ENCODE measurements at places on chromosomes 6 and 20.

GRCh38 chr20:35511814-35512420 lies 17.5 kb downstream of the C20orf173 start:
- no peak for DNase-seq

DNA sequence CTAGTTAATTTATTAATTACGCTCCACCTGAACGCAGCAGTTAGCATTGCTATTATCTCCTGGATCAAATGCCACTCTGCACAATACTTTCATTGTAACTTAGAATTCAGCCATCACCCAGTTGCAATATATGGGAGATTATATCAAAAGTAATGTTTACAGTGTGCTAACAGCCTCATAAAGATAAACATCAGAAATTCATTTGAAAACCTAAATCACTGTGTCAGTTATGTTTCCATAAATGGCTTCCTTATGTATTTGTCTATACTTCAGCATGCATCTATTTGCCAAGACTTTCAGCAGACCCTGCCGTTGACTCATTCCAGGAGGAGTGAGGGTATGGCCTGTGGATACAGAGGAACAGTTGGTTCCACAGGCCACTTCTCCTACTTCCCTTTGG lies 300.1 kb downstream of the TFAP2B start:
- DNase-seq, result no peak

GRCh38 chr6:19860235-19860877 lies 23.2 kb downstream of the ID4 start:
- no peak for DNase-seq

DNA sequence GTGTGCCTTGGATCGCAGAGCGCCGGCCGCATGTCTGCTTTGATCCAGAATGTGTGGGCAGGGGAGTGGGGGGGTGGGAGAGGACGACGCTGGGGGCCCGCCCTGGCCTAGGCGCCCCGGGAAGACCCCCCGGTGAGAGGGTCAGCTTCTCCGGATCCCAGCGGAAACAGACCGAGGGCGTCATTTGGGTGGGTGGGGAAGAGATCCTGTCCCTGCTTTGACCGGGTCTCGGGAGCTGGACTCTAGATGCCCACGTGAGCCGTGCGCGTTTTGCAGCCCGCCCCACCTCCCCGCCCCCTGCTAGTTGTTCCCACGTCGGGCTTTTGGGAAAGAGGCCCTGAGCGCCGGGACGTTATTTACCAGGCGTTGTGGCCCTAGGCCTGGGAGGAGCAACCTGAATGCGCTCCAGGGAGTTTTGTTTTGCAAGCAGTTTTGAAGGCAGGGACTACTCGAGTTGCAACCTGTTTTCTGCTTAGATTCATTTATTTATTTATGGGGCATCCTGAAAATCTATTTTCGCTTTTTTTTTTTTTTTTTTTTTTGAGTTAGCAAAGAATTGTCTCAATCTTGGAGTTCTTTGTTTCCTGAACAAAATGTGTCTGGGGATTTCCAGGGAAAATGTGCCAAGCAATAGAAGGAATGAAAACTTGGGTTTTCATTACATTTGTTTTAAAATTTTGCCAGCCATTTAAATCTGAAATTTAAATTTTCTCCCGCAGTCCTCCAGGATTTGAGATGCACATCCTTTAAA lies 1.6 kb downstream of the DSP start:
- DNase-seq, result peak; percentile 56

DNA sequence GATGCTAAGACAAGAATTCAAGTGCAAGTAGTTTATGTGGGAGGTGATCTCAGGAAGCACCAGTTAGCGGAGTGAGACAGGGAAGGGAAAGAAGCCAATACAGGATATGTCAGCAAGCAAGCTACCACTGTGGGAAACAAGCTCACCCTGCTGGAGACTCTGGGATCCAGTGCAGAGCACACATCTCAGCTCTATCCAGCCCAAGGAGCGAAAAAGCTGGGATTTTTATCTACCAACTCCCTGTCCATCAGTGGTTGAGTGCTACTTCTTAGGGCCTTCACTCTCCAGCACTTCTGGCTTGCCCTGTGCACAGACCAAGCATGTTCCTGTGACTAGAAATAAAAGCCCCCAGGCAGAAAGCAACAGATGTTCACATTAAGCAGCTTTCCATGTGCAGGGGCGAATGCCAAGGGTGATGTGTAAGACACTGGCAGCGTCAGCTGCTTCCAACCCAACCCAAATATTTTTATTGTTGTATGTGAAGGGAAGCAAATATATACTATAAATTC lies 10.8 kb upstream of the RNF24 start:
- DNase-seq, result no peak

- DNase-seq, result no peak
These were observed 18.8 kb upstream of the IER3 start for GRCh38 chr6:30763155-30763617.

GRCh38 chr20:56974499-56975250 lies 291.8 kb downstream of the BMP7 start:
- DNase-seq, result peak; percentile 47

DNA sequence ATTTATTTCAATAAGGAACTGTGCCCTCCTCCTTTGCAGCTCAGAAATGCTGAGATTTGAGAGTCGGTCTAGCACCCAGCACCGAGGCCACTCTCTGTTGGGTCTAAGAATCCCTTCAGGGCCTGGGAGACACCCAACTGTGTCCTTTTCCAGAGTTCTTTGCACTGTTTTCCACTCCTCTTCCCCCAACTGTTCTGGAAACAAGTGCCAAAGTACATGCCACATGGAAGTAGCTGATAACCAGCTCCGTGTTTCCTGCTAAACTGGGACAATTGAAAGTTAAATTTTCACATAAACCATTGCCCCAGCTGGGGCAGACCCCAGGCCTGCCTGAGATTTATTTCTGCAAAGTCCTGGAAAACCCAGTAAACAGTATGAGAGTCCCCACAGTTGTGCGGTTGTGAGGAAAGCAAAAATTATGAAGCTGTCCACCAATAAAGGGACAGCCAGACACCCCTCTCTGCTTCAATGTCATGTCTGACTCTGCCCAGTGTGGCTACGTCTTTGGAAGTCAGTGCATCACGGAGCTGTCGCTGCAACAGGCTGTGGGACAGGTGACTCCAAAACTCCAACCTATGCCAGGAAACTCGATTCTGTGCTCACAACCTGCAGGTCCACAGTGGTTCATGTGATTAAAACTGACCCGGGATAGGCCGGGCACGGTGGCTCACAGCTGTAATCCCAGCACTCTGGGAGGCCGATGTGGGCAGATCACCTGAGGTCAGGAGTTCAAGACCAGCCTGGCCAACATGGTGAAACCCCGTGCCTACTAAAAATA lies 178.0 kb upstream of the AFDN start:
- DNase-seq, result no peak

DNA sequence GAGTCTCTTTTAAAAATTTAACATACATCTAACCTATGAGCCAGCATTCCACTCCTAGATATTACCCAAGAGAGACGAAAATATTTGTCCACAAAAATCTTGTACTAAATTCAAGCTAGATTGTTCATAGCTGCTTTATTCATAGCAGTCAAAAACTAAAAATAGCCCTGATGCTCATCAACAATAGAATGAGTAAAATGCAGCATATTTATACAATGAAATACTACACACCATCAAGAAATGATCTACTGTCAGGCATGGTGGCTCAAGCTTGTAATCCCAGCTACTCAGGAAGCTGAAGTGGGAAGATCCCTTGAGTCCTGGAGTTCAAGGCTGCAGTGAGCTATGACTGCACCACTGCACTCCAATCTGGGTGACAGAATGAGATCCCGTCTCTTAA lies 22.0 kb upstream of the SRC start:
- DNase-seq, result no peak

GRCh38 chr6:5553767-5554166 lies 292.5 kb downstream of the FARS2 start:
- DNase-seq, result no peak

GRCh38 chr20:11766961-11767360 lies 150.7 kb upstream of the BTBD3 start:
- no peak for DNase-seq

DNA sequence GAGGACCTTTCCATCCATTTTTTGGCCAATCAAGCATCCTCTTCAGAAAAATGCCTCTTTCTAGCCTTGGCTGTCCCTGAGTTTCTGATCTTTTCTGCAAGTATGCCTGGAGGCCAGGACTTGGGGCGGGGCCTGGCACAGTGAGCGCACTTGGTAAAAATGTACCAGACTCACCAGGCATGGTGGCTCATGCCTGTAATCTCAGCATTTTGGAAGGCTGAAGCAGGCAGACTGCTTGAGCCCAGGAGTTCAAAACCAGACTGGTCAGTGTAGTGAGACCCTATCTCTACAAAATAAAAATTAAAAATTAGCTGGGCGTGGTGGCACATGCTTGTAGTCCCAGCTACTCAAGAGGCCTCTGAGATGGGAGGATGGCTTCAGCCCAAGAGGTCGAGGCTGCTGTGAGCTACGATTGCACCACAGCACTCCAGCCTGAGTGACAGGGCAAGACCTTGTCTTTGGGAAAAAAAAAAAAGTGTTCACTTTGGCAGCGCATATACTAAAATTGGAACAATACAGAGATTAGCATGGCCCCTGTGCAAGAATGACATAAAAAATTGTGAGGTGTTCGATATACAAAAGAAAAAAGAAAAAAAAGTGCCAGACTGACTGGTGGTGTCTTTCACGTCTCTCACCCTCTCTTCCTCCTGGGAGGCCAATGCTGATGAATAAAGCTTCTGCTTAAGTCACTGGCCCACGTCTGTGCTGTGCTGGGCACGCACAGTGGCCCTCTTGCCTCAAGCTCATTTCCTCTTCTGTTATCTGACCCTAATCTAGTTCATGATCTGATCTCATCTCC lies 18.1 kb upstream of the SLC9A8 start:
- no peak for DNase-seq
